GM19239 (cell line): ENCODE measurements at places on chromosomes 6 and 20.

GRCh38 chr6:167907837-167908681 lies 81.3 kb downstream of the AFDN start:
- no peak for DNase-seq

DNA sequence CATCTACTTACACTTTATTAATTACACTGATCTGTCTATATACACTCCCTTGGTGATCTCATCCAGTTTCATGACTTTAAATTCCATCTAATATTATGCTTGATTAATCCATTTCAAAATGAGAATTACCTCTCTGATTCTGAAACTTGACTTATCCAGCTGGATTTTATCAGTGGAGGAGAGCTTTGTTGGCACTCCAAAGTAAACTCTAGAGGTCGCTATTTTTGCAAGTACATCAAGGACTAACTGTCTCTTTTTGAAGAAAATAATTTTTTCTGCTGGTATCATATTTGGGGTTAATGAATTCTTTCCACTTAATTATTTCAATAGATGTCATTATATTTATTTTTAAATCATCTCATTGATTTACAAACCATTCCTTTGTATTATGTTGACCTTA lies 630.3 kb upstream of the MAN1A1 start:
- no peak for DNase-seq

DNA sequence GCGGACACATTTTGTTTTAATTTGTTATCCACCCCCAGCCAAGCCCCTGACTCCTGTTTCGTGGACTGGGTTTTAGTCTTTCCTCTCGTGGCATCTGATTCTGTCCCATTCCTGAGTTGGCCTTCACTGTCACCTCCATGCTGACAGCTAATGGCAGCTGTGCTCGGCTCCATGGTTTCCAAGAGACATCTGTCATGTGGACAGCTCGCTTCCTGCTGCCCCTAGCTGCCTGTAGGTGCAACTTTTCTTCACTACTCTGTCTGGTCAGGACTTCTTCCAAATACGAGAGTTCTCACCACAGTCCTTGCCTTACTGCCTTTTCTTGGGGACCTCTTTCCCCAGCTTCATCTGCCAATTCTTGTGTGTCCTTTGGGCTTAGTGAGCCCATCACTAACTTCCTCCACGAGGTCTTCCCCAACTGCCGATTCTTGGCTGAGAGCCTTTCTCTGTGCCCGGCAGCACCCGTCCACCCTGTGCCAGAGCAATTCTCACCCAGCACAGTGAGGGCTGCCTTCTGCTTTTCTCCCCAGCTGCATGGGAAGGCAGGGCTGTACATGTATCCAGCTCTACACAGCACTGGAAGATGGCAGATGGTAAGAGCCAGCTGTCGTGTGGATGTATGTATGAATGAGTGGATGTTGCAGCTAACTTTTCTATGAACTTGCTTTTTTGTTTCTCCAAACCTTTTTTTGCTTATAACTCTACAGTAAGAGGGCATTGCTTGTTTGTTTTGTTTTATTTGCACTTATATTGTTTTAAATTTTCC lies 140.4 kb downstream of the F13A1 start:
- DNase-seq, result no peak

GRCh38 chr6:167122827-167123657 lies at the start of gene CCR6:
Gene CCR6 (plus strand): TSS chr6:167123096. CDS start chr6:167136135, 13,039 bp downstream.
- DNase-seq, result no peak

DNA sequence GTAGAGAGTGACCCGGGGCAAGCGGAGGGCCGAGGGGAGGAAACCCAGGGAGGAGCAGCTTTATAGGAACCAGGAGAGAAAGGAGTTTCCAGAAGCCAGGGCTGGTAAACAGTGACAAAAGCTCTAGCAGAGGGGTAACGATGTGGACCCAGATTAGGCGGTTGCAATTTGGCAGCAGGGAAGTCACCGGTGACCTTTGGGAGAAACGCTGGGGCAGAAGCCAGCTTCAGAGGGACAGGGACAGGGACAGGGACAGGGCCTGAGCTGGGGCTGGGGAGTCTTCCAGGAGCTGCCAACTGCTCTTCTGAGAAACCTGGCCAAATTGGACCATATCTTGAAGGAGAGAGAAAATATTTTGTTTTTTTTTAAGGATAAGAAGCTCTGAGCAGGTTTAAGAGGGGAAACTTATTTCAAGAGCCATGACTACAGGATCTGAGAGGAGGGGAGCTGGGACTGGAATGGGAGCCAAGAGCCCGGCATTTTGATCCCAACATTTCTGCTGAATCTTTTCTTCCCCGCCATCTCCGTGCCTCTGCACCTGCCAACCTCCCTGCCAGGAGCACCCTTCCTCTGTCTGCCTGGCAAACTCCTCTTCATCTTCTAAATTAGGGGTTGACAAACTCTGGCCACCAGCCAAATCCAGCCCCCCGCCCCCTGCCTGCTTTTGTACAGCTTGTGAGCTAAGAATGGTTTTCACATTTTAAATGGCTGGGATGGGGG lies 22.6 kb upstream of the PREX1 start:
- DNase-seq, result no peak

- DNase-seq, result no peak
Observed at GRCh38 chr6:100300221-100300736, 164.4 kb downstream of the SIM1 start.

- no peak for DNase-seq
Observed at GRCh38 chr20:10550204-10551118, 115.4 kb downstream of the SLX4IP start.

DNA sequence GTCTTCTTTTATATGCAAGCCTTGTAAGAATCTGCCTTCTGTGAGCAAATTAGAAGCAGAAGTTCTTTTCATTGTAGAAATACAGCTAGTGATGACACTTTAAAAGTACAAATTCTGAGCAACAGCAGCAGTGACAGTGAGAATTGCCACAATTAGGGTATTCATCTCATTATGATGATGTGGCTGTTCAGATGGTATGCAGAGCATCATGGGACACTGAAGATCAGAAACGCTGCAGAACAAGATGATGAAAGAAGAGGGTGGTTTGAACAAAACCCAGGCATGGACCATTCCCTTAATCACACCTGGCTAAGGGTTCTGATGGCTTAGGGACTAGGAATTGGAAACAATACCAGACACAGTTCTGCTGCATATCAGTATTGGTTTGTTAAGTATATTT lies 312.7 kb upstream of the TBX18 start:
- no peak for DNase-seq

DNA sequence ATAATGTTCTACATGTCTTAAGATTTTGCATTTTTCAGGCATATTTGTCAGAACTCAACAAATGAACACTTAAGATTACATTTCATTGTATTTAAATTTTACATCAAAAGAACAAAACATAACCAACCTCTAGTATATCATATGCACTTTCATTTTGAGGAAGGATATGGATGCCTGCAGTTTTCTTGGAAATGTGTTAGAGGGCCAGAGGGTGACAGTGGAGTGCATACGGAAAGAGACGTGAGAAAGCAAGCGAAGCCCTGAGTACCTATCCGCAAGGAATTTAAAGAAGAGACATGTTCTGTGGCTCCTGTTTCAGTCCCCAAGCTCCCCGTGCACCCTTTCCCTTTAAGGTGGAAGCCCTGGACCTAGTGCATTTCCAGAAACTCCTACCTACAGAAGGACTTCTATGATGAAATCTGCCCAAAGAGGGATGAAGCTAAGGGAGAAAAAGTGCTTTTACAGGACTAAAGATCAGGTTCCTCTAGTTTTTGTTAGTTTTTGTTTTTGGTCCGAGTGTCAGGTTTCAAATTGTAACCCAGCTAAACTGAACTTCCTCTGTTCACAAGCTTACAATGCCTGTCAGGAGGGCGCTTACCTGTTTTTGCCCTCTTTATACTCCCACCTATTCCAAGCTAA lies 38.8 kb downstream of the EZR start:
- no peak for DNase-seq

DNA sequence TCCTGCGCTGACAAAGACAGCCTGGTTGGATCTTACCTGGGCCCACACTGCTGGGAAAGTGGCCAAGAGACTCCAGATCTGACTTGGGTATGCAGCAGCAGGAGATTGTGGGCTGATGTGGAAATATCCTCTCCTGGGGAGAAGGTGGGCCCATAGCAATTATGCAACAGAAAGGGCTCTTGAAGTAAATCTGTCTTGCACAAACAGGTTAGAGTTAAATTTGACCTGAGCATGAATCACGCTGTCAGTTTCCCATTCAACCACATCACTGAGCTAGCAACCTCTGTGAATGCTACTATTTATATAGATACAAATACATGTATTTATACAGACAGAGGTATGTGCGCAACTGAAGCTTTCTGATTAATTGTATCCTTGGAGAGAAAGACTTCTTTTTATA lies 28.3 kb upstream of the PDYN start:
- no peak for DNase-seq

- no peak for DNase-seq
Observed at GRCh38 chr6:29627755-29628418, 5.1 kb downstream of the GABBR1 start.
